ENCODE measurements at places on chromosomes 1 and 21.

GRCh38 chr21:33412832-33413519, 9.8 kb downstream of the IFNGR2 start:
- no peak for DNase-seq

DNA sequence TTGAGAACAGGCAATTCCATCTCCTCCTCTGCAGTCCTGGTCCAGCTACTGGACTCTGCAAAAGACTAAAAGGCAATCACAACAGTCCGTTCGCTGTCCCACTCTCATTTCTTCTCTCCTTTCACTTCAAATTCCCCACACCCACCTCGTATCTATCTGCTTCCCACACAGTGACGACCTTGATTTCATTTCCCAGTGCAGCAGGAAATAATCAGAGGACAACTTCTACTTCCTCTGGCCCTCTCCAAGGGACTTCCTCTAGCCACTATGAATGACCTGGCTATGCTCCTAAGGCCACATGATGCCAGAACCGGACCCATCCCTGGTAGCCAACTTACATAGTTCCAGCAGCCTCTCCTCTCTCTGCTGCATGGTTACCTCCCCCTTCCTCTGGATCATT, 8.0 kb downstream of the NOL9 start:
- DNase-seq, result no peak

GRCh38 chr1:246549665-246550064, 16.4 kb downstream of the TFB2M start:
- no peak for DNase-seq

DNA sequence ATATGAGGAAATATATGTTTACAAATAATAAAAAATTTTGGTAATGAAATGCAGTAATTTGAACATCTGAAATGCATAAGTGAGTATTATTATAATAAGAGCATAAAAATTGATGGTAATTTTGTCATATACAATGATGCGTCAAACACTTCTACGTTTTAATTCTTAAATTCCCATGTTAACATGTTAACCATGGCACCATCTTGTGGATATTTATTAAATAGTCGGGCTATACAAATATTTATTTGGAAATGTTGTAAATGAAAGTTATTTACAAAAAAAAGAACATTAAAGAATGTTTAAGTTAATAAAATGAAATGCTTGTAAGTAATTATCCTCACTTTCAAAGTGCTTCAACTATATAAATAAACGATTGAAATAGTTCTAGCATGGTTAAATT, 57.2 kb upstream of the C1orf185 start:
- no peak for DNase-seq

DNA sequence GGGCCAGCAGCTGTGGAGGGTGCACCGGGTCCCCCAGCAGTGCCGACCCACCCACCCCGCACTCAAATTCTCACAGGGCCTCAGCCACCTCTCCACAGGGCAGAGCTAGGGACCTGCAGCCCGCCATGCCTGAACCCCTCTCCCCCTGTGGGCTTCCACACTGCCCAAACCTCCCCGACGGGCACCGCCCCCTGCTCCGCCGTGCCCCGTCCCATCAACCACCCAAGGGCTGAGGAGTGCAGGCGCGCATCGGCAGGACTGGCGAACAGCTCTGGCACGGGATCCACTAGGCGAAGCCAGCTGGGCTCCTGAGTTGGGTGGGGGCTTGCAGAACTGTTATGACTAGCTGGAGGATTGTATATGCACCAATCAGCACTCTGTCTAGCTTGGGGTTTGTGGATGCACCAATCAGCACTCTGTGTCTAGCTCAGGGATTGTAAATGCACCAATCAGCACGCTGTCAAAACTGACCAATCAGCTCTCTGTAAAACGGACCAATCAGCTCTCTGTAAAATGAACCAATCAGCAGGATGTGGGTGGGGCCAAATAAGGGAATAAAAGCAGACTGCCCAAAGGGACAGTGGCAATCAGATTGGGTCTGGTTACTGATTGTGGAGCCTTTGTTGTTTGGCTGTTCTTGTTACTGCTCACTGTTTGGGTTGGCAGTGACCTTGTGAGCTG, 12.4 kb upstream of the RCAN3 start:
- no peak for DNase-seq

- DNase-seq, result no peak
Measured at GRCh38 chr1:89883030-89883379, 62.2 kb downstream of the LRRC8D start.
